ENCODE measurements at places on chromosomes 5 and 9. TPM values are rescaled to one million over a fixed set of nuclear protein-coding genes. Genes with fewer than 3 reads are reported as not detected.

Gene NR5A1
- total RNA-seq: not detected

Gene C9orf152
- not detected for total RNA-seq

Gene SPOCK1
- 0.42 TPM for total RNA-seq

Gene MSX2
- total RNA-seq: under 0.01 TPM

Gene PCDHB2
- total RNA-seq: 0.10 TPM

Measured in mononuclear cell (primary cell).